ENCODE measurements at places on chromosomes 1 and 21. TPM values are rescaled to one million over a fixed set of nuclear protein-coding genes. Genes with fewer than 3 reads are reported as not detected.

Gene F3
- 54.7 TPM for total RNA-seq

DNA sequence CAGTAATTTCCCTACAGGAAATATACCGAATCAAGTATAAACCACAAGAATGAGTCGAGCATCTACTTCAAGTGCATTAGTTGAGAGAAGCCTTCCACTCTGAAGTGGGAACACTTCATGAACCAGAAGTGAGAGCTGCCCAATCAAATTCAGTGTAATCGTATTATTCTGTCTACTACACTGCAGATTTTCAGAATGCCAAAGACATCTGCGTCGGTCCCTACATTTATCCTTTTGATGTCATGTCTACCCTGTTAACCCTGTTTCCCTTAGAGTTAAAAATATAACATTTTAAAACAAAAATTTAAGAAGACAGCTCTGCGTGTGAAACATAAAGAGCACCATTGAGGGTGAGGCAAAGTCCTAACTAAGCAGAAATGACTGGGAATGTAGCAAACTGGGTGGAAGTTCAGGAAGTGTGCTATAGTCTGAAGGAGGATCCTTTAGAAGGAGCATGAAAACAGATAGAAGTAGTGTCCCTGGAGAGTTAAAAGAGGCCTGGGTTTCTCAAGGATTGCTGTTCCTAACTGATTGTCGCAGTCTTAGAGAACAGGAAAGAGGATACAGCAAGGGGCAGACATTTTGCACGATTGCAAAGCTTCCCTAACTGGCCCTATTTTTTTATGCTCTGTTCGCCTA, 291.2 kb downstream of the PTPRC start:
- no peak overlapping the region for H3K27ac ChIP-seq
- H3K36me3 ChIP-seq: peaks cover 30% of the 10 kb centered on the region
- H3K4me3 ChIP-seq: no peak overlapping the region

GRCh38 chr1:111720274-111720976, 18.8 kb downstream of the INKA2 start:
- H3K36me3 ChIP-seq: peaks cover 6% of the 10 kb centered on the region
- DNase-seq: peak; percentile 85
- peaks cover 49% of the 10 kb centered on the region for H3K4me1 ChIP-seq
- H3K27me3 ChIP-seq: no peaks in the 10 kb centered on the region

GRCh38 chr1:30123896-30124295, 599.5 kb downstream of the MATN1 start:
- no peaks in the 10 kb centered on the region for H3K36me3 ChIP-seq
- no peak for DNase-seq
- no peak overlapping the region for H3K4me3 ChIP-seq
- no peak overlapping the region for H3K27ac ChIP-seq

GRCh38 chr1:81998165-81998564, 197.4 kb downstream of the ADGRL2 start:
- no peak overlapping the region for H3K4me3 ChIP-seq
- H3K4me1 ChIP-seq: no peaks in the 10 kb centered on the region
- H3K36me3 ChIP-seq: no peaks in the 10 kb centered on the region
- DNase-seq: no peak

DNA sequence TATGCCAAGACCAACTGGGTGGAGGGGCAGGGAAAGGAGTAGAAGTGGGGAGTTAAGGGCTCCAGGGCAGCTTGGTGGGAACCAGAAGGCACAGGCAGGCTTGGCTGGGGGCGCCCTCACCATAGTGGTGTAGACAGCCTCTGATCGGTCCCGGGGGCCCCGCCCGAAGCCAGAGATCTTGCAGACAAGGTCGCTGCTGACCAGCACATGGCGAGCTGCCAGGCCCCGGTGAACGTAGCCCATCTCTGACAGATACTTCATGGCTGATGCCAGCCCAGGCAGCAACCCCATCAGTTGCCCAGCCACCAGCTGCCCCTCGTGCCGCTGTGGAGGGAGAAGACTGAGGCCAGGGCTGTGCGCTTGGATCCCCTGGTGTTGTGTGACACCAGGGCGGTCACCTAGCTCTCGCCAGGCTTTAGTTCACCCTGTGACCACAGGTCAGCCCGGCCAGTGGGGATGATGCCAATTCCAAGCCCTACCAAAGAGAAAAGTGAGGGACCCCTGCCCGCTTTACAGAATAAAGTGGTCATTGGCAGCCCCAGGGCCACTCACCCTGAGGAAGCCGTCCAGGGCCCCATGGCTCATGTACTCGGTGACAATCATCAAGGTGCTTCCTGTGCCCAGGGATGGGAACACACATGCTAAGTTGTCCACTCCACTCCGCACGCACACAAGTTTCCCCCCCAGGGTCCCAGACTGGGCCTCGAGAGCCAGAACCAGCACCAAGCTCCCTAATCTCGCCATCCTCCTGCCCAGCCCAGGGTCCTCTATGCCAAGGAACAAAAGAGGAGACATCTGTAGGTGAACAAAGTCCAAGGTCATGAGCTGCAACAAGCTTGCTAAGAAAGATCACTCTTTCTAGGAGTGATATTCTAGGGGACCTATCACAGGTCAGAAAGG, 28.2 kb downstream of the CDCA8 start:
- peak; percentile 48 for DNase-seq
- no peak overlapping the region for H3K4me3 ChIP-seq
- peaks cover 4% of the 10 kb centered on the region for H3K27me3 ChIP-seq

DNA sequence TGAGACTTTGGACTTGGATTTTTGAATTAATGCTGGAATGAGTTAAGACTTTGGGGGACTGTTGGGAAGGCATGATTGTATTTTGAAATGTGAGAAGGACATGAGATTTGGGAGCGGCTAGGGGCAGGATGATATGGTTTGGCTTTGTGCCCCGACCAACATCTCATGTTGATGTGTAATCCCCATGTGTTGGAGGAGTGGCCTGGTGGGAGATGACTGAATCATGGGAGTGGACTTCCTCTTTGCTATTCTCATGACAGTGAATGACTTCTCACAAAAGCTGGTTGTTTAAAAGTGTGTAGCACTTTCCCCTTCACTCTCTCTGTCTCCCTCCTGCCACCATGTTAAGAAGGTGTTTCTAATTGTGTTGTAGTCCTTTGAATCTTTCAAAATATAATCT, 9.3 kb upstream of the PHGDH start:
- no peaks in the 10 kb centered on the region for H3K4me1 ChIP-seq
- H3K27ac ChIP-seq: no peak overlapping the region
- H3K4me3 ChIP-seq: no peak overlapping the region
- no peak for DNase-seq
- H3K27me3 ChIP-seq: peaks cover 4% of the 10 kb centered on the region

Gene LCE2A
- not detected for total RNA-seq

- DNase-seq: no peak
- H3K4me3 ChIP-seq: no peak overlapping the region
- no peaks in the 10 kb centered on the region for H3K4me1 ChIP-seq
- no peaks in the 10 kb centered on the region for H3K27me3 ChIP-seq
Measured at GRCh38 chr1:192905049-192905448, 96.2 kb downstream of the RGS2 start.

All from SJSA1 (cell line).